Stimulated activated CD8-positive, alpha-beta memory T cell treated with anti-CD3 and anti-CD28 coated beads, Interleukin-15, amount 100 ng/mL, for 24 hours (primary cell): ENCODE measurements at places on chromosomes 16 and 17.

DNA sequence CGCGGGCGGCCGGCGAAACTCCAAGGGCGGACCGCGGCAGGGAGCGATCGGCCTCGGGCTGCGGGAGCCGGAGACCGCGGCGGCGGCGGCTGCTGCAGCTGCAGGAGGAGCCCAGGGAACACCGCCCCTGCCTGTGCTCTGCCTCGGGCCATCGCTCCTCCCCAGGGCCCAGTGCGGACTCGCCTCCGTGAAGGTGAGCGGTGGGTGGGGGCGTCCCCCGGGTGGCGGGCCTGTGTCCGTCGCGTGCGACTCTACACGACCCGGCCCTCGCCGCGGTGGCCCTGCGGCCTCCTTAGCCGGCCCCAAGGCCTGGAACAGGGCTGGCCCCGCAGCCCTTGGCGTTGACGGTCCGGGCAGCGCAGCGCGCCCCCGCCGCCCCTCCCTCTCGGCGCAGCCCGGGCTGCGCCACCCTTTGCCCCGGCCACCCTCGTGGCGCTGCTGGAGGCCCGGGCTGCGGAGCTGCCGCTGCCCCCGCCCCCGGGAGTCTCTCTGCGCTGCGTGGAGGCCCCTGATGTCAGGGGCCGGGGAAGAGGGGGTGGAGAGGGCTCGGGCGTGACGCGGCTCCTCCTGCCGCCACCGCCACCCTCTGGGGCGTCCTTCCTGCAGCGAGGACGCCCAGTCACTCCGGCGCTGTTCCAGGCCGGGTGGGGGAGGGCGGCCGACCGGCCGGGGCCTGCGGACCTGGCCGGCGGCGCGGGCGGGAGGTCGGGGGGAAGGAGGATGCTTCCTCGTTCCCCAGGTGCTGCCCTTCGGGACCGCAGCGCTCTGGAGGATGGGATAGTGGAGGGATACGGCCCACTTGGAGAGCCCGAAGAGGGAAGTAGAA, 485 bp downstream of the DYNLL2 start:
- DNase-seq = no peak

DNA sequence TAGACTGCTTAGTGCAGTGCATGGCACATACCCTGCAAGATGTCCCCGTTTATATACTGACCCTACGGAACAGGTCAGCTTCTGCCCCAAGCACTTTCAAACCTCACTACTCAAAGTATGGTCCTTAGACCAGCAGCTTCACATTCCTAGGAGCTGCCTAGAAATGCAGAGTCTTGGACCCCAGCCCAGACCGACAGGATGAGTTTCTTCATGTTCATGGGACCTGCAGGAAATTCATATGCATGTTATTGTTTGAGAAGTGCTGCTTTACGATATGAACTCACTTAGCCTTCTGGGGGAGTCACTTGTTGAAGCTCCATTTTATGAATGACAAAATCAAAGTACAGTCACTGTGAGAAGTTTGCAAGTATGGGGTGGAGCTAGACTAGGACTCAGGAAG, 82.6 kb downstream of the DYNLRB2 start:
- DNase-seq = no peak

- DNase-seq = no peak
Measured at GRCh38 chr17:51088287-51088686, 32.4 kb downstream of the SPAG9 start.

DNA sequence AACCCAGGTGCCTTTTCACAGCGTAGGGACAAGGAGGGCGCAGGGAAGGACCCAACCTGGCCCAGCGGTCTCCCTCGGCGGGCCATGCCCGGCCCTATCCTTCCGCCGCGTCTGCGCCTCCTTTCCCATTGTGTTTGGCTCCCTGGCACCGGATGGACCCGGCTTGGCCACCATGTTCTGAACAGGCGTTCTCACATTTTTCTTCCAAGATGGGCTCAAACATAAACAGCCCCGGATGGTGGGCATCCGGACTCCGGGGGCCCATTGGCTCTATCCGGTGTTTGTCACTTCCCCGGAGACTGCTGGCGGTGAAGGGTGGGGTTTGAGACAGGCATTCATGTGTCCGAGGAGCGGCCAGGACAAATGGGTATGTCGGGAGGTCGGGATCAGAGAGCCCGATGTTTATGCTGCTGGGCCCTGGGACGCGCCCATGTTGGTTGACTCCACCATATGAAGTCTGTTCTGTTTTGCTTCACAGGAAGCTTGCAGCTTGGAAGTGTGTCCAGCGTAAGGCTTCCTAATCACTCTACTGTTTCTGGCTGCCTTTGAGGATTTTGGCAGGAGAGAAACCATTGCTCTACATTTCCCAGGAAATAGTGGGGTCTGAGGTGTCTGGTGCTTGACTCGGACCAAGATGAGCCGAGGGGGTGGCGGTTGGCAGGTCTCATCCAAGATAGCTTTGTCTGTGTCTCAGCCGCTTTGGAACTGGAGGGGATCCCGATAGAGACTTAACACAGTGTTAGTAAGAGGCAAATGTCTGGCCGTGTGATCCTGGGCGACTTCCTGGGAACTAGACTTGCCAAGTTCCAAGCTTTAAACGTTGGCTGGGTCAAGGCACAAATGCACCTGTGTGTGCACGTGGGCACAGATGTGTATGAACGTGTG, 188.3 kb downstream of the IRF8 start:
- DNase-seq = no peak

GRCh38 chr16:53952215-53953208, 248.6 kb downstream of the FTO start:
- no peak for DNase-seq

DNA sequence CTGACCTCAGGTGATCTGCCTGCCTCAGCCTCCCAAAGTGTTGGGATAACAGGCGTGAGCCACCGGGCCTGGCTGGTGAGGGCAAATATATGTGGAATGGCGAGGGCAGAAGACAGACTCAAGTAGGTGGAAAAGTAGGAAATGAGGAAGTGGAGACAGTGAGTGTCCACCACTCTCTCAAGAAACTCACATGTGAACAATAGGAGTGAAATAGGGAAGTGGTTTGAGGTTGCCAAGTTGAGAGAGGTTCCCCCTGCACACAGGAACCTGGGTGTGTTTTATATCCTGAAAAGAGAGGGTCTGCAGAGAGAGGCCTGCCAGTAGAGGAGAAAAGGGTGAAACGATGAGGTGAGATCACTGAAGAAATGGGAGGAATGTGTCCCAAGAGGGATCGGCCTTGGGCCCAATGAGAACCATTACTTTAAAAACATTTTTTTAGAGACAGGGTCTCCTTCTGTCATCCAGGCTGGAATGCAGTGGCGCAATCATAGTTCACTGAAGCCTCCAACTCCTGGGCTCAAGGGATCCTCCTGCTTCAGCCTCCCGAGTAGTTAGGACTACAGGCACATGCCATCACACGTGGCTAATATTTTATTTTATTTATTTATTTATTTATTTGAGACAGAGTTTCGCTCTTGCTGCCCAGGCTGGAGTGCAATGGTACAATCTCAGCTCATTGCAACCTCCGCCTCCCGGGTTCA, 17.1 kb upstream of the CORO1A start:
- no peak for DNase-seq

GRCh38 chr16:84892097-84892496, 72.3 kb downstream of the CRISPLD2 start:
- DNase-seq = no peak

GRCh38 chr17:49513641-49514040, 18.5 kb downstream of the NGFR start:
- DNase-seq = no peak
